Central memory CD8-positive, alpha-beta T cell (primary cell): ENCODE measurements at places on chromosomes 4 and X.

DNA sequence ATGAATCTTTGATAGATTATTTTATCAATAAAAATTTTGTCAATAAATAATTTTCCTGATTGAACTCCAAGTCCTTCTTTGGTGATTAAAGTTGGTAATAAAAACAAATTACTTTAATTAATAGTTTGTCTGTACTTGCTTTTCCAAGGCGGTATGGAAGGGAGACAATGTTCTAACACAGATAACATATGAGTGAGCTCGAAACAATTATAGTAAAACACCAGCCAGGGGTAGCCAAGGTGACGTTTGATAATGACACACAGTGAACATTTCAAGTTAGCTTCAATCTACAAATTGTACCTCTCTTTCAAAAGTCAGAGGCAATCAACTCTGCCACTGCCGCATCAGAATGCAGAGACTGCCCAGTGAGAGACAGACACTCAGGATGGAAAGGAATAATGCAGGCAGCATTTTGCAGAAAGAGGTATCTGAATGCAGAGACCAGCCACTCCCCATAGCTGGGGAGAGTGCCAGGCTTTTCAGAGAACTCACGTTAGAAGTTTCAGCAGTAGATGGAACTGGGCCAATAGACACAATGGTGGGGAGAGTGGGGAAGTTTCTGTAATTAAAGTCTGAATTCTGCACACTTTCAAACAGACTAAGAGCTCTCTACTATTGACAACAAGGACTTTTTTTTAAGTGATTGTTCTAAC is 18.1 kb upstream of the ATOH1 start:
- no peak for DNase-seq

DNA sequence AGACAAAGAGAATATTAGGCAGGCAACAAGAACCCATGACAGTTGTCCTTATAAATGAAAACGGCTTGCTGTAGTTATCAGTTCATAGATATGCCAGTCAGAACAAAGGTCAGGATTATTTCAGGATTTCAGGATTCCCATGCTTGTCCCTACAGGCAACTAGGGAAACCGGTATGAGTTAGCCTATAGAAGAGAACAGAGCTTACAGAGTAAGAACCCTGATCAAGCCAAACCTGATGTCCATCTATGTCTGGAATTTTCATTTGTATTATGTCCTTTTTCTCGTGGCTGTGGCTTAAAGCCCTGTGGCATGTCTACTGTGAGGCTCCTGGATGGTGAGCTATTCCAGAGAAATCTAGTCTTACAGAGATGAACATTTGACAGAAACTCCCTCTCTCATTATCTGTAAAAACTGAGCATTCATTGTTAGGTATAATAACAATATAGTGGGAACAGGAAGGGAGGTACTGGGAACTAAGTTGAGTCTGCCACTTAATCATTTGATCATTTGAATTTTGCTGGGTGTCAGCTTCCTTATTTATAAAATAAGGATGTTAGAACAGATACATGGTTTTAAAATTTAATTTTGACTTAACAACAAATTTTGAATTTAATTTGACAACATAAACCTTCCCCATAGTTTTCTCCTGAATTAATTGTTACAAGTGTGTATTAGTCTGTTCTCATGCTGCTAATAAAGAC is 129.5 kb upstream of the KLF3 start:
- DNase-seq, result no peak

DNA sequence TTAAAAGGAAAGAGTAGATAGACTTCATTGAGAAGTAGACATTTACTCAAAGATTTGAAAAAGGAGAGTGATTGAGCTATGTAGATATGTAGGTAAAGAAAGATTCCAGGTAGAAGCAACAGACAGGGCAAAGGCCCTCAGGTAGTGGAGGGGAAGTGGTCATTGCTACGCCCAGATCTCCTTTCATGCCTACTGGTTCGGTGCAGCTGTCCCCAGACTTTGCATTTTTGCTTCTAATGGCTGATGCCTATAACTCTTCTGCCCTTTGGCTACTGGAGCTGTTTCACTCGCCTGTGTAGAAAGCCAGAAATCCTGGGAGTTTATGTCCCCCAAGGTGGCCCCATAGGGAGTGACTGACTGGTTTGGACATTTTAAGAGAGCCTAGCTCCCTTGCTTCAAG is 16.9 kb upstream of the ARMCX2 start:
- no peak for DNase-seq

- no peak for DNase-seq
These were observed at the start of gene CXCL1 for GRCh38 chr4:73869130-73870055. CXCL1 (plus strand) TSS chr4:73869393; CDS start chr4:73869471, 78 bp downstream.

DNA sequence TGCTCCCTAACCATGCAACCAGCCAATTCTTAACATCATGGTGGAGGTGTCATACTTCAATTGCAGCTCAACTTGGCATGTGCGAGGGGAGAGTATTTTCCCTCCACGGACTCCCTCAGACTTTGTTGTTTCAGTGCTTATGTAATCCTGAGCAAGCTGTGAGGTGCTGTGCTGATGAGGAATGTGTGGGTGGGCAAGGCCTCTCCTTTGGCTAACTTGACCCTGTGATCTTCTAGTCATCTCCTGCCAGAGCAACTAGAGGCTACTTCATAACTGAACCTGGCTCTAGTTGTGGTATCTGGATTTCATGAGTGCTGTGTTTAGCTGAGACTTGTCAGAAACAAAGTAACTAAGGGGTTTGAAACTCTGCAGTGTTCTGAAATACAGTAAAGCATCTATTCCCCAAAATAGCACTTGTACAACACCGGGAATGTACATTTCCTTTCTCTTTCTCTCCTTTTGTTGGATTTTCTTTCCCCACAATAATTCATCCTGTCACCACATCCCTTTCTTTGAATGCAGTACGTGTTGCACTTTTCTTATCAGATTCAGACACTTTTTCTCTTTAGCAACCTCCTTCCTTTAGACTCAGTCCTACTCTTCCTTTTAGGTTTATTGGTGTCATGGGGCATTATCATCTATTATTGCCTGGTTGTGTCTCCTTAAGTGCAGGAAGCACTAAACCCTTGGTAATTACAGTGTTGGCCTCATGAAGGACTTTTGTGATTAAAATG is 415.2 kb upstream of the NR3C2 start:
- DNase-seq, result no peak
